ENCODE measurements at places on chromosomes 5 and 9.

DNA sequence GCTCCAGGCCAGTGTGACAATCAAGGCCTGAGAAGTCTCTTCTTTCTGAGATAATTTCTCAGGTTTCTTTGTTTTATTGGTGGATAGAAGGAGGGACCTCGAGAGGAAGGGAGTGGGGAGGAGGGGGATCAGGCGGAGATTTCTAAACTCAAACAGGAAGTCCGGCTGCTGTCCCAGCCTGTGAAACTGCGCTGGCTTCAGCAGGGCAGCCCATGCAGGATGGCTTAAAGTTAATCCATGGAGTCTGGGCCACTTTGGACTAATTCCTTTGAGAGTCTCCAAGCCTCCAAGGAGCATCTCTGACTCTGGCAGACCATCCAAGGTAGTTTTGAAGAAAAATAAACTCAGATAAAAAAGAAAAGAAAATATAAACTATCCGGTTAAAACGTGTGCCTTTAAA lies 378.5 kb downstream of the MLLT3 start:
- no peak for DNase-seq

- no peak for DNase-seq
These were observed 102.2 kb downstream of the YTHDC2 start for GRCh38 chr5:113615708-113616107.

GRCh38 chr9:134420974-134421432 lies 94.7 kb downstream of the RXRA start:
- no peak for DNase-seq

- DNase-seq, result no peak
These were observed 108.3 kb downstream of the MYO10 start for GRCh38 chr5:16827755-16828154.

DNA sequence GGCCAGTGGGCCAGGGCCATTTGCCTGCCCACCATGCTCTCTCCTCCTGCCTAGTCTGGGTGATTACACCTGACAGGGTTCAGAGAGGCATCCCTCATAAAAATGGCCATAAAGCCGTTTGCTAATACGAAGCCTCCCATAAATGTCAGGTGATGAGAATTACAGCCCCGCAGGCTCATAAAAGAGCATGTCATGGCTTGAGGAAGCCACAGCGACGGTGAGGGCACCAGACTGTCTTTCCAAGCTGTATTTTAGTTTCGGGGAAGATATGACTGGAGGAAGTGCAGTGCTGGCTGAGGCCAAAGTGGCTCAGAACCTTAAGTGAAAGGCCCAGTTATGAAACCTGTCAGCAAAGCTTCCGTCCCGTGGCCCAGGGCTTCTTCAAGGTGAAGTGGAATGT lies 18.5 kb upstream of the TCERG1 start:
- no peak for DNase-seq

GRCh38 chr5:111505096-111505495 lies 7.2 kb downstream of the STARD4 start:
- no peak for DNase-seq

DNA sequence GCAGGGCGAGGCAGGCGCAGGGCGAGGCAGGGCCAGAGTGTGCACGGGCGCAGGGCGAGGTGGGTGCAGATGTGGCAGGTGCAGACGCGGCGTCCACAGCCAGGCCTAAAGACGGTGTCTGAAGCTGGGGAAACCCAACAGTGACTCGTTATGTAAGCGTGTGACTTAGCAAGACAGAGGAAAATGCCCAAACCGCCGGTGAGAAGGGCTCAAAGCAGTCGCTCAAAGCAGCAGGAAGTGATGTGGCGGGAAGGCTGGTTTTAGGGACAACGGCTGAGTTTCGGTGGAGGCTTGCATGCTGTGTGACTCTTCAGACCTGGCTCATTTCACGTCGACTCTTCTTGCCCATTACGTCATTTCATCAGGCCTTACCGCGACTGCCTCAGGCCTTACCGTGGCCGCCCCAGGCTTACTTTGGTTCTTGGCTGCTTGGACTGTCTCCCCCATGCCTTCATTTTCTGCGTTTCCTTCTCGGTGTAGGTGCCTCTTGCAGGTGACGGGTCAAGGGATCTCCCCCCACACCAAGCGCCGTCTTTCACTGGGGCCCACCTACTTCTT lies 50.5 kb upstream of the EXOC3 start:
- no peak for DNase-seq

DNA sequence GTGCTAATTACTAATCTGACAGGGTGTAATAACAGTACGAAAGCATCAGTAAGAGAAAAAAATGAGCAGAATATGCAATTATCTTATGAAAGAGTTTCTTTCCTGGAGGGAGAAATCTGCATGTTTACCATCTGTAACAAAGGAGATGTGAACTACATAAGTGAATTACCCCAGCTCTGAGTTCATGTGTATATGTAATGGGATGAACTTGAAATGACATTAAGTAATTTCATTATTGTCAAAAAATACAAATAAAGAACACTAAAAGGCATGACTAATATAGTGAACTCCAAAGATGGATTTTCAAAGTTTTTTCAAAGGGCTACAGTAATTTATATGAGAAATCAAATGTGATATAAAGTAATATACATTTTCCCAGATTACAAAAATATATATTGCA lies 944.0 kb downstream of the MAT2B start:
- no peak for DNase-seq

- DNase-seq, result no peak
These were observed 8.2 kb downstream of the SLC22A4 start for GRCh38 chr5:132302413-132302812.

DNA sequence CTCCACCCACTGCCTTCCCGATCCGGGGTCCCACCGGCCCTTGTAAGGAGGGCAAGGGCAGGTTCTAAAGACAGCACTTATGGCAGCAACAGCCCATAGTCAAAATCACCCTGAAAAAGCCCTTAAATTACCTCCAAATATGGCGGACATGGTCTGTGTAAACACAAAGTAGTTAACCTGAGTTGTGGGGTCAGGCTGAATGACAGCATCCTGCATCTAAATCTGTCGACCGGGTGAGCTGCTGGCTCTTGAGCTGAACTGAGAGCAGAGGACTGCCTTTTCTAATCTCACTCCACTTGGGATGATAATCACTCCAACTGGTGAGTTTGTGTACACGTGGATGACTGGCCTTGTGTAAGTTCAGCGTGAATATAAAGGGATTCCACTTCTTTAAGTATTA lies 249.6 kb downstream of the DENND1A start:
- DNase-seq, result no peak

- no peak for DNase-seq
These were observed 156.9 kb downstream of the CNTLN start for GRCh38 chr9:17291766-17292165.

- no peak for DNase-seq
These were observed 126.8 kb upstream of the STC2 start for GRCh38 chr5:173454736-173455598.

DNA sequence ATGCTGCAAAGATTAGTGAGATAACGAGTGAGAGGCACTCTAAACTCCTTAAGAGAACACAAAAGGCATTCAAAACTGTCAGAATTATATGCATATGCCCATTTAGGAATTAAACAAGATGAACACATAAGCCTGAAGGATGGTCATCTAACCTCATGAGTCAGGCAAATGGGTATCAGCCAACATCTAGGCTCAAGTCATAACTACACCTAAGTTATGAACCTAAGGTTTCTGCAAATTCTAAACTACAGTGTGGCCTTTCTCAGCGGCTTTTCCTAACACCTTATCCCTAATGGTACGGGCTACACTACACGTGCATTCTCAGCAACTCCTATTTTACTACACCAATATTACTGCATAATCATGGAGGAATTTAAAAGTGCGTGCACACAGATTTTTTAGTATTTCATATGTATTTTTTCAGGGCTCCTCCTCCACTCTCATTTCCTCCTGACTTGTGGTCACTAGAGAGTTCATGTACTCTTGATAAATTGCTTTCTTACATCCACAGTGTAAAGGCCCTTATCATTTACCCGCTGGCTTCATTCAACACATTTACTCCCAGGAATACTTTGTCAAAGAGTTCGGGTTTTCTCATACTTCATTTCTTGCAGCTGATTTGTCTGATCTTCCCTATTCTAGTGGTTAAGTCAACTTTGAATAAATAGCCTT lies 316.5 kb downstream of the BNC2 start:
- no peak for DNase-seq
